RCC 7860 (cell line): ENCODE measurements at places on chromosomes 5 and 9.

DNA sequence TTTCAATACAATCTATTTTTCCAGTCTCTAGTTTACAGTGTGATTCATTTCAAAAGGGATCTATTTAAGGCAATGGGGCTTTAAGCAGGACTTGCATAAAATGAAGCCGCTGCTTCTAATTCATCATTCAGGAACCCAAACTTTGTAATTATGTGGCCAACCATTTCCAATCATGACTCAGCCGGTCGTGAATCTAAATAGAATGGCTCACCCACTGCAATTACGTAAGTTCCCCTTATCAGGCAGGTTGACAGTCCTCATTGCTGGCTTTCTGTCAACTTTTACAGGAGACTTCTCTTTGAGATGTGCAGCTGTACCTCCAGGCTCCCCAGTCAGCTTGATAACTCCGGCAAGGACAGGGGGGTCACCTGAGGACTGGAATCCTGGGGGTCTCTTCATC lies 152.8 kb upstream of the DAP start:
- DNase-seq, result peak; percentile 87

DNA sequence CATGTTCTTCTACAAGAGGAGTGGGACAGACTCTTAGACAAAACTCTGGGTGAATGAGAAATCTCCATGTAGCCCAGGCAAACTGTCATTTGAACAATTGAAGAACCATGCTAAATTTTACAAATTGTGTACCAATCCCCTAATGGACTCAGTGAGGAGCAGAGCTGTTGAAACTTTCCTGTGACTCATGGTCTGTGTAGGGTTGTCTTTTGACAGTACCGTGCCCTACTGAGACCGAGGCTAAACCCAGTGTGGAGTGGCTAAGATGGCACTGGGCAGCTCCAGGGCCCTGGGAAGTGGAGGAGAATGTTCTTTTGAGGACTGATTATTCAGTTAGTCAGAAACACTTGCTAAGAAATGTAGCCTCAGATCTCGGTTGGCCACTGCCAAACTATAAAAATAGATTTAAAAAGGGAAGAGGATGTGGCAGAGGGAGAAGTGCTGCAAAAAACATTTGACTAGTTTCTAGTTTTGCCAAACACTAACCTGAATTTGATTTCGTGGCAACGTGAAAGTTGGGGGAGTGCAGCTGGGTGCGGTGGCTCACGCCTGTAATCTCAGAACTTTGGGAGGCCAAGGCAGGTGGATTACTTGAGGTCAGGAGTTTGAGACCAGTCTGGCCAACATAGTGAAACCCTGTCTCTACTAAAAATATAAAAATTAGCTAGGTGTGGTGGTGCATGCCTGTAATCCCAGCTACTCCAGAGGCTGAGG lies 24.7 kb downstream of the POU4F3 start:
- DNase-seq, result no peak

- DNase-seq, result peak; percentile 99
These were observed 51.4 kb downstream of the PFDN1 start for GRCh38 chr5:140251527-140251973.

DNA sequence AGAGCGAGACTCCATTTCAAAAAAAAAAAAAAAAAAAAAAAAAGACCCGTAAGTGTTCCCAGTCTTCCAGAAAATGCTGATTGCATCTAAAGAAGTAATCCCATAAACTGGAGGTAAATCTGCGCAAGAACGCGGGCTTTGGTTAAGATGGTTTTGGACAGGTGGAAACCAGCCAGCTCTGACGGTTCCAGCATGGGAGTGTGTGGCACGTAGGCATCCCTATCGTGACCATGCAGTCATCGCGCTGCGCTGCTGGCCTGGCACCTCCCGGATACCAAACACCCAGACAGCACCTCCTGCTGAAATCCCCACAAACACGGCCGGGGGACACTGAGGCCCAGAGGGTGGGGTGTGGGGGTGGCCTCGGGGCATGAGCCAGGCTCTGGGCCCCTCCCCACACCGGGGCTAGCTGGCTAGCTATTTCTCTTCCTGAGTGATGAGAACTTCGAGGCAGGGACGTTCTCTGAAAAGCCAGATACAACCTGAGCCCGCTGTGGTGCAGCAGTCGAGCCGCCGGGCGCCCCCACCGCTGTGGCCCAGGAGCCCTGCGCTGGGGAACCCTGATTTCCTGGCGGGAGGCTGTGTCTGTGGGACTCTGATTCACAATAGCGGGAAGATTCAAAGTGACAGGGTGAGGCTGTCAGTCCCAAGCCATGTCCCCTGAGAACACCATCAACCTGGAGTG lies 32.2 kb upstream of the NOTCH1 start:
- peak; percentile 91 for DNase-seq

- no peak for DNase-seq
These were observed 28.9 kb upstream of the GLIS3 start for GRCh38 chr9:4328723-4329122.

GRCh38 chr9:77764894-77765780 lies 117.0 kb upstream of the GNA14 start:
- peak; percentile 22 for DNase-seq

- DNase-seq, result no peak
These were observed 182.5 kb downstream of the TTLL11 start for GRCh38 chr9:121910491-121911040.

- DNase-seq, result no peak
These were observed 159.0 kb downstream of the TUSC1 start for GRCh38 chr9:25519286-25519685.
